NCI-H524 (cell line): ENCODE measurements at places on chromosomes 4 and X.

DNA sequence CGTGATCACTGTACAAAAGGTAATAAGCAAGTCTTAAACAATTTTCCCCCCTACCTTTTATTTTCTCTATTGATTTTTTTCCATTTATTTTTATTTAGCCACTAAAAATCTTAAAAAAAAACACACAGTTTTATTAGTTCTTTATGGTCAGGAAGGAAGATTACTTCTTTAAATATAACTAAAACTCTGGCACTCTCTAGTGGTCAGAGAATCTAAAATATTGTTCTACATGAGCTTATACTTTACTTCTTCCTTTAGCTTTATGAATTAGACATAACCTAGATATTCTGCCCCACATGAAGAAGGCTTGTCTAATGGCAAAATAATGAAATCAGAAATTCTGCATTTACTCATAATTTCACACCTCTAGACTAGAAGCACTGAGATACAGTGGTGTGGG lies 135.2 kb downstream of the PDE5A start:
- DNase-seq: no peak

- DNase-seq: no peak
These were observed 38.6 kb downstream of the NSUN7 start for GRCh38 chr4:40788331-40788730.

- DNase-seq: no peak
These were observed 222.3 kb upstream of the LDB2 start for GRCh38 chr4:17120761-17121160.

DNA sequence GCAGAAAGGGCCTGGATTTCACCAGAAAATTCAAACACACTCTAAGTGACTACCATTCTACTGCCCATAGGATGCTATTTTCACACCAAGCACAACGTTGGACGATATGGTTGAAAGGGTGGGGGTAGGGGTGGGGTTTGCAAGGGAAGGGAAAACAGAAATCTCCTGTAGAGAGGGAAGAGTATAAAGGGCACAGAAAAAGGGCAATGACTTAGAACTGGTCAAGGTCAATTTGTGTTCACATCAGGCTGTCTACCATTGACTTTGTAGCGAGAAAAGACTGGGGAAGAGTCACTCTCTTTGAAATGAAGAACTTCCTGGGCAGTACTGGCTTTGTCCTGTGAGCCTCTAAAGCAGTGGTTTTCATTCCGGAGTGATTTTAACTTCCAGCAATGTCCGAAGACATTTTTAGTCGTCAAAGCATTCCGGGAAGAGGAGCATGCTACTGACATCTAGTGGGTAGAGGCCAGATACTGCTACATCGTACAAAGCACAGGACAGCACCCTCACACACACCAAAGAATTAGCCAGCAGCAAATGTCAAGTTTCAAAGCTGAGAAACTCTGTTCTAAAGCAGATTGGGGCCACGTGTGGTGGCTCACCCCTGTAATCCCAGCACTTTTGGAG lies 48.4 kb upstream of the SLC7A3 start:
- no peak for DNase-seq

DNA sequence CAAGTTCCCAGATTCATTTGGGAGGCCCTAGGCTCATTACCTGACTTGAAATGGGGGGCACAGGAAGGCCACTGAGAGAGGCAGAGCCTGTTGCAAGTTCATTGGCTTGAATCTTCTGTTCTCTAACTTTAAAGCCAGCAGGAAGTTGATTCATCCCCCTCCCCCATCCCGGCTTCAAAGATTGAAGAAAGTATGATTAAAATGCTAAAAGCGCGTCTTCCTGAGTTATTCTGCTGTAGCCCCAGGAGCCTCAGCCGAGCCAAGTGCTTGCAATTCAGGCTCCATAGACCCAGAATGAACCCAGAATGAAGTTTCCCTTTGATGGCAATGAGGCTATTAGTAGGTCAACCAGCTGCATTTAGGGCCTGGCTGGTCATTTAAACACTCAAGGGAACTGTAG lies 14.7 kb downstream of the CHST7 start:
- DNase-seq: no peak

GRCh38 chrX:91434351-91435168 lies at the start of gene PABPC5:
PABPC5 (plus strand) TSS chrX:91434839; CDS start chrX:91435578, 739 bp downstream.
- peak; percentile 86 for DNase-seq
